ENCODE measurements at places on chromosomes 2 and 18. TPM values are rescaled to one million over a fixed set of nuclear protein-coding genes. Genes with fewer than 3 reads are reported as not detected.

DNA sequence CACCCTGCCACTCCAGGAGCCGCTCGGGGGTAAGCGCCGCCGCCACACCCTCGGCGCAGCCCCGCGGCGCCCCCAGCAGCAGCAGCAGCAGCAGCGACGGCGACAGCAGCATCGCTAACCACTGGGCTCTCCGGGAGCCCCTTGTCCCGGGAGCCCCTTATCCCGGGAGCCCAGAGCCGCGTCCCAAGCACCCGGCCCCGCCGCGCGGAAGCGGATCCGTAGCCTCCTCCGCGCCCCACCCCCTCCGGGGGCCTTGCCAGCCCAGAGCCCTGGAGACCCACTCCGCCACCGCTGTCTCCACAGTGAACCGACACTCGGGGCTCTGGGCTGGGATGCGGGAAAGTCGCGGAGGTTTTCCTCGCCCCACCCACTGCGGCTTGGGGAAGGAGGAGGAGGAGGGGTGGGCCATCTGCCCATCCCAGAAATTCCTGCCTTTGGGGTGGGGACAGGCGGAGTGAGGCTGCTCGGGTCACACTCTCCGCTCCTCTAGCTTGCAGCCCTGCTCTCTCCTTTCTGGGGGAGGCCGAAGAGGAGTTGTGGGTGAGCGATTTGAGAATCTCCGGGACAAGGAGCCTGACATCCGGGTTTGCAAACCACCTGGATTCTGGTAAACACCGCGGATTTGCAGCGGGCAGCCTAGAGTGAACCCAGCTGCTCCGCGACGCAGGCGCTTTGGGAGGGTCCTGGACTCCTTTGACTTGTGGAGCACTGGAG lies at the start of gene PLA2R1:
TSS of gene PLA2R1 (minus strand) at position 324 of the 714 bp plus-strand sequence. CDS start at position 112, 212 bp downstream.
- peak within 1 kb of the TSS; percentile 49 for H3K27ac ChIP-seq
- peak within 1 kb of the TSS; percentile 69 for H3K4me3 ChIP-seq
- H3K4me1 ChIP-seq, result peaks cover 14% of the 10 kb centered on the region
- peak; percentile 57 for DNase-seq
- no peaks in the 10 kb centered on the region for H3K36me3 ChIP-seq
- H3K27me3 ChIP-seq, result peaks cover 27% of the 10 kb centered on the region

DNA sequence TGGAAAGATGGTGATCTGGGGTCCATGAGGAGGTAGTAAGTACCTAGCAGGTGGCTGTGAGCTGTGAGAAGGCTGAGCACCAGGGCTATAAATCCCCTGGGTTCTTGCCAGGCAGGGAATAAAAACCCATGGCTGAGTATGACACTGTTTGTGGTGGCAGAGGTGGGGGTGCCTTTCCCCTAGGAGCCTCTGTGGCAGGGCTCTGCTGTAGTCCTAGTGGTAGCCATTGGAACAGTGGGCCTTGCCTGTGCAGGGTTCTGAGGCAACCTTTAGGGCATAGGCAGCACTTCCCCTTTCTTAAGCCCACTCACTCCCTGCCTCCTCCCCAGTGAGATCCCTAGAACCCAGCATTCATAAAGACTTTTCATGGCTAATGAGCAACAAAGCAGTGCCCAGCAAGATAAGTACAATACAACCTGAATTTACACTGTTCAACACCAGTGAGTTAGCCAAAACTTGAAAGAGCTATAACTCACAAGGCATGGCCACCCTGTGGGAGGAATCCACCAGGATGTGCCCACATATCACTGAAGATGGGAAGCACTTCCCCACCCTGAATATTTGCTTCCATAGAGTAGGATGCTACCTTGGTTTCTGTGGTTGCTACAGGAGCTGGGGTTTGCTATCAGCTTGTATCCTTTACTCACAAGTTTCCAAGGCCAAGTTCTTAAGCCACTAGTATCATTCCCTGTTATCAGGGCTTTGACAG lies 100.9 kb upstream of the NEUROD1 start:
- peaks cover 15% of the 10 kb centered on the region for H3K4me1 ChIP-seq
- H3K27ac ChIP-seq, result no peak overlapping the region
- no peaks in the 10 kb centered on the region for H3K27me3 ChIP-seq
- no peak overlapping the region for H3K4me3 ChIP-seq
- DNase-seq, result peak; percentile 37
- no peaks in the 10 kb centered on the region for H3K36me3 ChIP-seq

CAPN14 gene
- total RNA-seq, result 0.15 TPM

- no peak overlapping the region for H3K27ac ChIP-seq
- H3K36me3 ChIP-seq, result no peaks in the 10 kb centered on the region
- H3K4me3 ChIP-seq, result no peak overlapping the region
- no peak for DNase-seq
Observed at GRCh38 chr18:24802456-24802855, 342.0 kb downstream of the HRH4 start.

GRCh38 chr2:111705711-111706336 lies 178.2 kb downstream of the ANAPC1 start:
- H3K4me1 ChIP-seq, result peaks cover 17% of the 10 kb centered on the region
- no peaks in the 10 kb centered on the region for H3K36me3 ChIP-seq
- no peak overlapping the region for H3K4me3 ChIP-seq
- no peak overlapping the region for H3K27ac ChIP-seq
- DNase-seq, result no peak

GRCh38 chr2:114085992-114086391 lies 196.1 kb downstream of the ACTR3 start:
- no peaks in the 10 kb centered on the region for H3K36me3 ChIP-seq
- no peak for DNase-seq
- H3K27ac ChIP-seq, result no peak overlapping the region
- H3K4me3 ChIP-seq, result no peak overlapping the region
- no peaks in the 10 kb centered on the region for H3K27me3 ChIP-seq

- H3K4me3 ChIP-seq, result no peak overlapping the region
- no peaks in the 10 kb centered on the region for H3K36me3 ChIP-seq
- H3K27ac ChIP-seq, result no peak overlapping the region
Observed at GRCh38 chr18:56315363-56315762, 323.0 kb downstream of the TXNL1 start.

- no peak overlapping the region for H3K4me3 ChIP-seq
- no peaks in the 10 kb centered on the region for H3K36me3 ChIP-seq
- no peaks in the 10 kb centered on the region for H3K27me3 ChIP-seq
- no peaks in the 10 kb centered on the region for H3K4me1 ChIP-seq
Observed at GRCh38 chr2:106839849-106840595, 45.9 kb downstream of the ST6GAL2 start.

- H3K4me3 ChIP-seq, result no peak overlapping the region
- peak overlapping the region; percentile 36 for H3K27ac ChIP-seq
- DNase-seq, result no peak
- no peaks in the 10 kb centered on the region for H3K27me3 ChIP-seq
Observed at GRCh38 chr2:41933585-41934320, 114.1 kb upstream of the PKDCC start.

- H3K27me3 ChIP-seq, result peaks cover 21% of the 10 kb centered on the region
- H3K4me1 ChIP-seq, result peaks cover 11% of the 10 kb centered on the region
- no peak for DNase-seq
Observed at GRCh38 chr2:144522176-144522896, 2.4 kb upstream of the ZEB2 start.

DNA sequence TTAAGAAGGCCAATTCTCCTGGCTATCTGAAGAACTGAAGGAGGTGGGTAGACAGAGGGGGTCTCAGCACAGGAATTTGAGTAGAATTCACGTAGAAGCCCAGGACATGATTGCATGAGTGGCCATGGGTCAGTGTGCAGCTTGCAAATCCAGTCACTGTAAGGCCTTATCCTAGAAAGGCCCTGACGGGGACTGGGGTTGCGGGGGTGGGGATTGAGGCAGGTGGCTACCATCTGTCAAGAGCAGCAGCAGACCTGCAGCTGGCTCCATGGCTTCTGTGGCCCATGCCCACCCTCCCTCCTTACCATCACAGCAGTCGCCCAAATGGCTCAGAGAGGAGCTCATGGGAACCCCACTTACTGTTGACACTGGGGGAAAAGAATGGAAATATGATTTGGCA lies 34.6 kb upstream of the SLC14A1 start:
- H3K27ac ChIP-seq, result no peak overlapping the region
- peaks cover 7% of the 10 kb centered on the region for H3K4me1 ChIP-seq
- no peak for DNase-seq
- no peak overlapping the region for H3K4me3 ChIP-seq

DNA sequence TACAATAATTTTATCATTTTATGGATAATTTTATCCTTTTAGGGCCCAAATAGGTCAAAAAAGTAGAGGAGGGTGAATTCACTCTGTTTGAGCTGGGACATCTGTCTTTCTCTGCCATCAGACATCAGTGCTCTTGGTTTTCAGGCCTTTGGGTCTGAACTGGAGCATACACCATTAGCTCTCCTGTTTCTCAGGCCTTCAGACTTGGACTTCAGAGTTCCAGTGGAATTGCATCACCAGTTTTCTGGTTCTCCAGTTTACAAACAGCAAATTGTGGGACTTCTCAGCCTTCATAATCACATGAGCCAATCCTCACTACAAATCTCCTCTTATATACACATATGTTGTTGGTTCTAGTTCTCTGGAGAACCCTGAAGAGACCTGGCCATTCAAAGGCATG lies 33.9 kb downstream of the CRYGD start:
- H3K27ac ChIP-seq, result no peak overlapping the region
- H3K36me3 ChIP-seq, result no peaks in the 10 kb centered on the region
- no peaks in the 10 kb centered on the region for H3K27me3 ChIP-seq

- H3K27ac ChIP-seq, result no peak overlapping the region
- H3K4me3 ChIP-seq, result no peak overlapping the region
- H3K4me1 ChIP-seq, result peaks cover 9% of the 10 kb centered on the region
- H3K27me3 ChIP-seq, result no peaks in the 10 kb centered on the region
- no peak for DNase-seq
- H3K36me3 ChIP-seq, result no peaks in the 10 kb centered on the region
Observed at GRCh38 chr18:13594551-13594950, 131.8 kb downstream of the FAM210A start.

- no peaks in the 10 kb centered on the region for H3K27me3 ChIP-seq
- no peak overlapping the region for H3K4me3 ChIP-seq
- DNase-seq, result no peak
- no peaks in the 10 kb centered on the region for H3K4me1 ChIP-seq
- no peak overlapping the region for H3K27ac ChIP-seq
Observed at GRCh38 chr2:158346032-158346431, 110.5 kb downstream of the CCDC148 start.

DNA sequence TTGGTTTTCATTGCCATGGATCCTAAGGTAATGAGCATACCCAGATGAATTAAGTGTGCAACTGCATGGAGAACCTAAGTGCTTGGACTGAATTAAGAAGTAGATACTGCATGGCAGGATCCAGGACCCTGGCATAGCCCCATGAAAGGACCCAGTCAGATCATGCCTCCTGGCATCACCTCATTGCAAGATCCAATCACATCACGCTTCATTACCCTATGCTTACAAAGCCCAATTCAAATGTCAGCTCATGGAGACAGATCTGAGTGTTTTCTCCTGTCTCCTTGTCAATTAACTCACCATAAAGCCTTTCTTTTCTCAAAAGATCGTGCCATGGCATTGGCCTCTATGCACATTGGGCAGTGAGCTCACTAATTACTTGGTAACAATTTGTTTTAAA lies 519.8 kb upstream of the ZNF804A start:
- DNase-seq, result no peak
- H3K4me1 ChIP-seq, result no peaks in the 10 kb centered on the region
- H3K27ac ChIP-seq, result no peak overlapping the region

- no peak overlapping the region for H3K27ac ChIP-seq
- no peak overlapping the region for H3K4me3 ChIP-seq
- no peaks in the 10 kb centered on the region for H3K27me3 ChIP-seq
- no peaks in the 10 kb centered on the region for H3K4me1 ChIP-seq
- H3K36me3 ChIP-seq, result peaks cover 45% of the 10 kb centered on the region
Observed at GRCh38 chr2:112118148-112118547, 20.0 kb upstream of the FBLN7 start.

CIDEA gene
- not detected for total RNA-seq

Measured in lower lobe of right lung (tissue), 2 donors.